Transverse colon (tissue), 4 donors: ENCODE measurements at places on chromosomes 11 and 22. TPM values are rescaled to one million over a fixed set of nuclear protein-coding genes. Genes with fewer than 3 reads are reported as not detected.

Gene LRRC75B
- total RNA-seq = 17.9 TPM

Gene HBB
- 1.1 TPM for total RNA-seq

Gene WNT11
- total RNA-seq = 13.9 TPM

Gene ART5
- not detected for total RNA-seq

Gene CRYBB3
- total RNA-seq = not detected

Gene ZFTA
- total RNA-seq = 15.7 TPM

Gene MRGPRX4
- not detected for total RNA-seq

Gene PLAAT4
- total RNA-seq = 35.4 TPM

Gene MRPL48
- 21.0 TPM for total RNA-seq

Gene NLRP14
- total RNA-seq = 0.48 TPM

Gene RAD9A
- total RNA-seq = 470 TPM

Gene IFITM10
- 0.68 TPM for total RNA-seq

Gene TBX10
- not detected for total RNA-seq

Gene GLB1L3
- total RNA-seq = not detected

Gene CYTH4
- 6.4 TPM for total RNA-seq

Gene MPZL3
- total RNA-seq = 4.1 TPM

Gene CRYBA4
- not detected for total RNA-seq

Gene IFT27
- 5.8 TPM for total RNA-seq

Gene PRG2
- total RNA-seq = not detected

Gene MS4A6A
- 0.75 TPM for total RNA-seq
